Lower leg skin (tissue), 4 donors: ENCODE measurements at places on chromosomes 7 and 10.

DNA sequence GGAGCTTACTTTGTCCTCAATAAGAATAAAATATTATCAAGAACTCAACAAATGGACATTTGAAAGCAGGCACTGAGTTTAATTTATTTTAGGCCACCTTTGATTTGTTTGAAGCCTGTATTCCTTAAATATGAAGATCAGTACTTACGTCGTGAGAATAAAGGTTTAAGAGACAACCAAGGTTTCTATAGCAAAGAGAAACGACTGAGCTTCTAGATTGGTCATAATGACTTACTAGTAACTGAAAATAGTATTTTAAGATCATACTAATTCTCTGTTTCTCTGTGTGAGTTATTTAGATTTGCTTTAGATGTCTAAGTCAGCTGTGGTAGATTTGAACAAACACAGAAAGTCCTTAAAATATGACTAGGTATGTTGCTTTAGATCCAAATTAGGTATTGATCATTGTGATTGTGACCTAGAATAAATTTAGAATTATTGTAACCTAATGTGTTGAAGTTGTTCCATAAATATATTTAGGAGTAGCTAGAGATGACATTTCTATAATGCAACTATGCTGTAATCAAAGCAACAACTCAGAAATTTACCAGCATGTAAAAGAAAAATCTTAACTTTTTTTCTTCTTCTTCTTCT, 2.4 kb upstream of the GLCCI1 start:
- DNase-seq = no peak

- DNase-seq = no peak
Observed at GRCh38 chr7:143295870-143296269, 7.7 kb downstream of the CASP2 start.

DNA sequence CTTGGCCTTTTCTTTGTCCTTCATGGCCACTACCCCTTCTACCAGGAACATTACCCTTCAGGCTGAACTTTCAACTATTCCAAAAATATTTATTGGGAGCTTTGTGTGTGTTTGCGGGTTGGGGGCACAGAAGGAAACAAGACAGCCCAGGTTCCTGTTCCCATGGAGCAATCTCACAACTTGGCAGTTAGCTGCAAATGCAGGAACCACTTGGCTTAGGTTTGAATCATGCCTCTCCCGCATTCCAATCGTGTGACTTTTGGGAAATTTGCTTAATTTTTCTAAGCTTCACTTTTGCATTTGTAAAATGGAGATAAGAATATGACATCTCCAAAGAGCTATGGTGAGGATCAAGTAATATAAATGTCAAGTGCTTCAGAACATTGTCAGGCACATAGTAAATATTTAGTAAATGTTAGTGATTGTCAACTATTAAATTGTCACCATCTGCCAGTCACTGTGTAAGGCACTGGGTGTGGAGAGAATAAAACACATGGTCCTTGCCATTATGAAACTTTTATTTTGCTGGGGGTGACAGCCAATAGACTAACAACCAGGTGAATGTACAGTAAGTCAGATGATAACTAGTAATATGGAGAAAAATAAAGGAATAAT, 277.1 kb downstream of the SNX13 start:
- no peak for DNase-seq

DNA sequence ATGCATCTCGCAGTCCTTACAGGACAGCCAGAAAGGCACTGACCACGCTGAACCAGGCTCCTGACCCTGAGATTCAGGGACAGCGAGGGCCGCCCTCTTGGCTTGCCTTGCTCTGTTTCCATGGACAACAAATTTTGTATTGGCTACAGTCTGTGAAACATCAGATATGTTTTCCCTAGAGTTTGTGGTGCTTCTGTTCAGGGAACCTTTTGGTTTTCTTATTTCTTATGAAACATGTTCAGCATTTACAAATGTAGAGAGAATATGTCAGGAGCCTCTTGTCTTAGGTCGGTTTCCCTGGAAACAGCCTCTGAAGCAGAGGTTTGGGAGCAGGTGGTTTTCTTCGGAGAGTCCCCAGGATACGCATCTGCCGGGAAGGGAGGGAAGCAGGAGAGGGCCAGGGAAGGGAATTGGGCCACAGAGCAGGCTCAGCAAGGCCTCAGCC, 260.1 kb downstream of the CCDC3 start:
- DNase-seq = no peak

DNA sequence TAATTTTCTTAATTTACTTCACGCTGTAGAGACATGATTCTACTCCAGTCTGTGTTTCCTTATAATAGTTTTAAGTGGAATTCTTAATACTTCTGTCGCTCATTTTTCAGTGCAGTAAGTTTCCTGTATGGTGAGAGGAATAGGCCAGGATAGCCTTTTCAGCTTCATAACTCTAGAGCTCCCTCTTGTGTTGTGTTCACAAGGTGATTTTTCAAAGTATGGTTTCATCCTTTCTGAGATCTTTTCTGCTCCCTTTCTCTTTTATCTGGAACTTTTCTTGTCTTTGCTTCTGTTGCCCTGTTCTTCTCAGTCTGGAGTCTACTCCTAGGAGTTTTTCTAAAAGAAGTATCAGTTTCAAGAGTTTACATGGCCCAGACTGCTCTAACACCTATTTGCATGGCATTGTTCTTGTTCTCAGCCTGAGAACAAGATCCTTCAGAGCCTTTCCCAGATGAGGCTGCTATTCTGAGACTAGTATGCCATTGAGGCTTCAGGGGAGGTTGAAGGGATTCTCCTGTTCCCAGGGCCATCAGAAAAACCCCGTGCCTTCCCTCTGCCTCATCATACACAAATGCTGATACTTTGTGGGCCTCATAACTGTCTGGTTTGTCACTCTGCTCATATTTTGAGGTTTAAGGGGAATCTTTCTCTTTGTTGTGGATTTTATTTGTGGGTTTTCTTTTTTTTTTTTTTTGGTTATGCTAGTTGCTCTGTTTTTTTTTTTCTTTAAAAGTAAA, 21.8 kb downstream of the NET1 start:
- DNase-seq = no peak

DNA sequence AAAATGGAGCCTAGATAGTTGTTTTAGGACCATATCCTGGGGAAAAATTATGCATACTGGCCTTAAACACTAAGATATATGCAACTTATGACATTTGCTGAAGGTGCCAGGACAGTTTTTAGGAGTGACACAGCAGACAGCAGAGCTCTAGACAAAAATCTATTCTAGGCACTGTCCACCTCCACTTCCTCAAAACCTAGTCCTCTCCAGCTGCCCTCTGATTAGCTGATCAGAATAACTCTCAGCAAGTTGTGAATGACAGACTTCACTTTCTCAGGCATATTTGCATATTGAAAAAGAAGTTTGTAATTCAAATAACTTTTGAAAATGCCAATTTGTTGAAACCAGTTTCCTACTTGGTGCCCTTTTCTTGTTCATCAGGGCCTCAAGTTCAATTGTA, 152.3 kb upstream of the STEAP4 start:
- no peak for DNase-seq
